NCI-H1105 (cell line): ENCODE measurements at places on chromosomes 4 and X.

GRCh38 chrX:124441971-124442590, 95.7 kb downstream of the SH2D1A start:
- DNase-seq, result no peak

DNA sequence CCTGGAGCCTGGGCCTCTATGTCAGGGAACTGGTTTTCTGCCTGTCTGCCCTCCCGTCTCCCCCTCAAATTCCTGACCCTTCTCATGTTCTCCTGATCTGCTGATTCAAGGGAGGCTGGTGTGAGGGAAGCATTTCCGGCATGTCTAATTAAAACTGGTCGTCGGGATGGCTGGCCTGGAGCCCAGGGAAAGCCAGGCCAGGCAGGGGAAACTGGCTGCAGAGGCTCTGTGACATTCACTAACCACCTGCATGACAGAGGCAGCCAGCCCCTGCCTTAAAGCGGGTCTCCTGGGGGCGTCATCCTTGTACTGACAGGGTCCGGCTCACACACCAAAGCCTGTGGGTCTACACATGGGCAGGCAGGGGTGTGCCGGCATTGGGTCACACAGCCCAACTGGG, 35.2 kb downstream of the ABLIM2 start:
- DNase-seq, result no peak

- DNase-seq, result no peak
These were observed 13.5 kb upstream of the FGG start for GRCh38 chr4:154625971-154626370.

- no peak for DNase-seq
These were observed 473.1 kb upstream of the ATOH1 start for GRCh38 chr4:93355411-93355810.

DNA sequence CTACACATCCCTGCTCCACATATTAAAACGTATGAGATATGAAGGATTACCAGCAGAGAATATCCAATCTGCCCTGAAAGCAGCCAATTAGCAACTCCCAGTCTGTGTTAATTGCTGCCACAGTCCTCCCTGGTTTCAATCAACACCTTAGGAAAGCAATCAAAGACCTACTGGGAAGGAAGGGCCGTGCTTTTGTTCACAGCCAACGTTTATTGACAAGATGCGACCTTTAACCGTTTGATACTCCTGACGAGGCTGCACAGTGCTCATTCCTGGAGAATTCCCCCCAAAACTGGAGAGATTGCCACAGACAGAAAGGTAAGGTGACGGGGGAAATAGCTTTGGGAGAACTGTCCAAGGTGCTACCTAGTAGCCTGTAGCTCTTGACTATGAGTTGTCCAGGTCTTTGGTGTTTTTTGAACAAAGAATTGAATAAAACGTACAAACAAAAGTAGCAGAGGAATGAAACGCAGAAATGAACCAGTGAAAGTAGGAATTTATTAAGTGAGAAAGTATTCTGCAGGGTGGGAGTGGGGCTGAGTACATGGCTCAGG, 596.5 kb downstream of the NLGN4X start:
- DNase-seq, result no peak

- DNase-seq, result no peak
These were observed 159.7 kb downstream of the NSUN7 start for GRCh38 chr4:40909363-40909876.

DNA sequence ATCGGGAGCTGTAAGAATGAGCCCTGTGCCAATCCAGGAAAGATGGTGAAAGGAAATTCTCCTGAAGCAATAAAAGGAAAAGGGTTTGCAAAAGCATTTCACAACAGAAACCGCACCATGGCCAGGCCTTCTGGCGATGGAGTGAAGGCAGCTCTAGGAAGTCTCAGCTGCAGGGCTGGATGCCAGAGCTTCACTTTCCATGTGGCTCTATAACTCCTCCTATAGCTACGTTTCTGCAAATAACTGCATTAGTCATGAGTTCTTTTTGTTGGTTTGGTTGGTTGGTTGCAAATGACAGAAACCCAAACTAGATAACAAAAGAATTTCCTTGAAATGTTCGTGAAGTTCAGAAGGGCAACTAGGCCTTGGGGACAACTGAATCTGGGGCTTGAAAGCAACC, 84.6 kb downstream of the RELL1 start:
- no peak for DNase-seq

- peak; percentile 48 for DNase-seq
These were observed 156.3 kb upstream of the RAI2 start for GRCh38 chrX:18017411-18017810.

- DNase-seq, result no peak
These were observed 14.8 kb downstream of the ADGRA3 start for GRCh38 chr4:22500831-22501714.

DNA sequence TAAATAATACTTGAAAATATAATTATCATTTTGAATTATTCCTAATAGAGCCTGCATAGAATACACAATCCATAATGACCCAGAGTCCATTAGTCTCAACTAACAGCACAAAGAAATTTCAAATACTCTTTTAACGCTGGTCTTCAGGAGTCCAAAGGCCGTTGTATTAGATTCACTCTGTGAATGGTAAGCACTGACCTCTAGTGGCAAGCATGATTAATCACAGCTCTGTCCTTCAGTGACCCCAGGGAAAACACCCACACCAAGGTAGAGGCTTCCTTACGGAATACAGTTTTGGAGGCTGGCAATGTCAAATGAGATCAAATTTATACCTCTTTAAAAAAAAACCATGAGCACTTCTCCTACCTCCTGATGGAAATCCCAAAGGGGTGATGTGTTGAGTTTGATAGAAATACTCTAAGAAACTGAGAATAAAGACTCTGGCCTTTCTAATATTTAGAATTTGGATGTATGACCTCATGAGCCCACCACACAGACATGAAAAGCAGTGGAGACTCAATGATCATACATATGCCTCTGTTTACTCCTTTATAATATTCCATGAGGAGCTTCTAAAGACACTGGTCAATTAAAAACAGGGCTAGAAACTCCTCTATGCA, 147.2 kb upstream of the DKK2 start:
- peak; percentile 30 for DNase-seq

- DNase-seq, result no peak
These were observed 128.0 kb downstream of the C4orf33 start for GRCh38 chr4:129223945-129224344.

DNA sequence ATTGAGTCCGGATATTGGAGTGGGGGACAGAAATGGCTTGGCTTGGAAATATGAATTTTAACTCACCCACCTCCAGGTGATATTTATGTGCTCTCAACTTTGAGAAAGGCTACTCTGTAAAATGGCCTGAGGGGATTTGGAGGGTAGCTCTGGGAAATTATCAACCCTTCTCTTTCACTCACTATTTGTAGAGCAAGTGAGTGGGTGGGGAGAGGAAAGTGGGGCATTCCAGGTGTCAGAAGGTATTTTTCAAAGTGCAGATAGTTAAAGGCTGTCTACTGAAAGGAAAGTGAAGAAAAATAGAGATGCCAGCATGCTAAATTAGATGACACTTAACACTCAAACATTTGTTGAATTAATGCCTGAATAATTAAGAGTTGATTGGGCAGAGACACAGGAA, 44.1 kb downstream of the TMEM164 start:
- DNase-seq, result no peak

DNA sequence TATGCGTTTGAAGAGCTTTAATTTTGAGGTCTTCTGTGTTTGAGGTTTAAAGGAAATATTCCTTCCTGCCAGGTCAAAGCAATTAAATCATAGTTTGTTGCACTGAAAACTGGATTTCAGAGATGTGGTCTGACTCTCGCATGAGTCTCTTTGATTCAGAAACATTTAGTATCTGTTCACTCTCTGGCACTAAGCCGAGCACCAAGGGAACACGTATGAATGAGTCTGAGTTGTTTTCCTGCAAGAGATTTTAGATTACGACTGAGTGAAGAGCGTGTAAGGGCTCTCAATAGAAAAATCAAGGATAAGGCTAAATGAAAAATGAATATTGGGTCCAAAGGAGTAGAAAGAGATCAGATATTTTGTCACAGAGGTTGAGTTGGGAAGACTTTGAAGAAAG, 875.4 kb upstream of the PRKX start:
- no peak for DNase-seq

- DNase-seq, result no peak
These were observed 113.8 kb upstream of the FAM9B start for GRCh38 chrX:9147726-9148125.

GRCh38 chr4:185205697-185206342, 2.0 kb upstream of the CFAP97 start:
- no peak for DNase-seq

DNA sequence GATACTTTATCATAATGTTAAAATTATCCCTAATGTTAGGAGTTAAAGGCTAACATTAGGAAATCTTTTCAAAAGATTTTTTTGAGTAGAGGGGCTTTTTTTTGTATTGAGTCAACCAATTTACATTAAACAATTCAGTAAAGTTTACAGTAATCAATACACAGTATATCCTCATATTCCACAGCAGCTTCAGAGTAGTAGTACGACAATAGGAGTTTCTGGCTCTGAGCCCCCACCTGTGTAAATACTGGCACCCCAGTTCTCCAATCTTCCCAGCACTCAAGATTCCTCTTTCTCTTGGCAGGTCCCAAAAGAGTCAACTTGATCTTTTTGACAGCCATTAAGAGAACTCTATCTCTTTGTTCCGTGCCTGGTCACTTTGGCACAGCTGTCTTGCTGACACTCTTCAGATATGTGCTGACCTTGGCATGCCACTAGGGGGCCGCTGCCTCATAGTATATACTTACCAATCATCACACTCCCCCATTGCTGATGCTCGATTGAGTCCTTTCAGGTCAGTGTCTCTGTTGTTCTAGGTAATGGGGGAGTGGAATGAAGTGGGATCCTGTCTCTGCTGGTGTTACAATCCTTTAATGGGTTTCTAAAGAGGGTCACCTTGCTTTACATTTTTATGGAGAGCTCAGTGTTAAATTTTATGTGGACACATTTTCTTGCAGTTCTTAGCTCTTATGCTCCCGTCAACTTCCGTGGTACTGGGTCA, 19.5 kb upstream of the CCNI start:
- DNase-seq, result peak; percentile 29

DNA sequence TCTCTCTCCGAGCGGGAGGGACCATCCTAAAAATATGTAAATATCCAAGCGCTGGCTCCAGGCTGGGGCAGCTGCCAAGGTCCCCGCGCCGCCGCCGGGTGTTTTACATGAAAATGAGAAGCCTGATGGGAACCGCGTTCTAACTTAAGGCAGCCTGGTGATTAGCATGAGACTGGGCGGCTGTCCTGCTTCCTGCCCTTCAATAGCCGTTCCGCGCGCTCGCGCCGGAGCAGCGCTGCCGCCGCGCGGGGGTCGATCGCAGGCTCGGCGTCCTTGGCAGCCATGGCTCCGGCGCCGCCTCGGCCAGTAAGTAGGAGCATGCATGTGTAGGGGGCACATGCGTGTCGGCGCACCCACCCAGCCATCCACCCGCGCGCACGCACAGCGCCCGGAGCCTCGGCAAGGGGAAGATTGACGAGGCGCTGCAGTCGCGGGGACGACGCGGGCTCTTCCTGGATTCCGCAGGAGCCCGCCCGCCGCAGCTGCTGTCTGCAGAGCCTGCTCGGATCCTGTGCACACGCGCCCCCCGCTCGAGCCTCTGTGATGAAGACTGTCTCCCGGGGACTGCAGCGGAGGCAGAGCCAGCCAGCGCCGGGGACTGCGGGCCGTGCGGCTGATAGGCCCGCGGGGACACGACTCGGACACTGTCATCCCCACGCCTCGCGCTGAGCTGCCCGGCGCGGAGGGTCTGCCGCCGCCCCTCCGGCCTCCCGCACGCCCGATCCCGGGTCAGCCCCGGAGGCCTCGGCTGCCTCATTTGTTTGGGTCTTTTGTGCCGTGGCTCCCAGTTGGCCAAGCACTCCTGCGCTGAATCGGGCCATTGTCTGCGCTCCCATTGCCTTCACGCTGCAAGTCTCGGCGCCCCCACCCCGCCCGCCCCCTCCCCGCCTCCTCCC, 734 bp downstream of the STOX2 start:
- DNase-seq, result no peak

GRCh38 chr4:129144755-129145206, 48.8 kb downstream of the C4orf33 start:
- DNase-seq, result no peak

GRCh38 chr4:90074322-90074886, 52.8 kb upstream of the CCSER1 start:
- DNase-seq, result no peak

DNA sequence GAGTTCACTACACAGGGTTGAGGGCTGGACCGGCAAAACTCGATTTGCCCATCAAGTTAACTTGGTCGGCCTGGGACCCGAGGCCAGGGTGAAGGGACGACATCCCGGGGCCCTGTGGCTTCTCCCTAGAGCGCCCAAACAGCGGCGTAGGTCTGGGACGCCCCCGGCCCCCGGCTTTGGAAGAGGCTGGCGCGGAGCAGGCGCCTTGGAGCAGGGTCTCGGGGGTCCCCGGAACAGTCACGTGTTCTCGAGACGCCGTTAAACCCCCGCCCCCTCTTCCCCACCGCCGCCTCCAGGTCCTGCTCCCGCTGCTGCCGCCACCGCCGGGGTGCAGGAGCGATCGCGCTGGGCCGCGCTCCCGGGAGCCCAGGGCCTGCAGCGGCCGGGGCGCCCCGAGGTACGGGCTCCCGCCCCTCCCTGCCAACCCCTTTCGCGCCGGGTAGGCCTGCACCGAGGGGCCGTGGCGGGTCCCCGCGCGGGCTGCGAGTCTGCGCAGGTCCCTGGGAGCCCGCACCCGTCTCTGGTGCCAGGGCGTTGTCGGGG, at the start of gene NPY5R:
Gene NPY5R, plus strand, starts transcription at position 289 of the 543 bp plus-strand sequence. CDS start 6,382 bp downstream, outside the sequence.
- no peak for DNase-seq

DNA sequence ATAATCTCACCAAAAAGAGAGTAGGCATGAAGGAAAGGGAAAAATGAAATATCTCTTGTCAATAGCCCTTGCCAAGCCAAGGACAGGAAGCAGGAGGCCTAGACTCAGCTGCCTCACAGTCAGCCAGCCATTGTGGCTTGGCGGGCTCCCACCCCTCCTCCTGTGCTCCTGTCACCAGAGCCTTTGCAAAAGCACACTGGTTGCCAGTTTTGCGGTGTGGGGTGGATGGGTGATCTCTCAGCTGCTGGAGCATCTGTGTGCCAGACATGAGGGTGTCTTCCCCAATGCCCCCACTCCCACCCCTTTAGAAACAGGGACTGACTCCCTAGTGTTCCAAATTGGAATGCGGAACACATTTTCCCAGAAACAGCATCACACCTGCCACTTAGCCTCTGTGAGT, 26.1 kb downstream of the ARHGEF6 start:
- peak; percentile 33 for DNase-seq

GRCh38 chrX:4622486-4623167, 909.2 kb upstream of the PRKX start:
- no peak for DNase-seq

DNA sequence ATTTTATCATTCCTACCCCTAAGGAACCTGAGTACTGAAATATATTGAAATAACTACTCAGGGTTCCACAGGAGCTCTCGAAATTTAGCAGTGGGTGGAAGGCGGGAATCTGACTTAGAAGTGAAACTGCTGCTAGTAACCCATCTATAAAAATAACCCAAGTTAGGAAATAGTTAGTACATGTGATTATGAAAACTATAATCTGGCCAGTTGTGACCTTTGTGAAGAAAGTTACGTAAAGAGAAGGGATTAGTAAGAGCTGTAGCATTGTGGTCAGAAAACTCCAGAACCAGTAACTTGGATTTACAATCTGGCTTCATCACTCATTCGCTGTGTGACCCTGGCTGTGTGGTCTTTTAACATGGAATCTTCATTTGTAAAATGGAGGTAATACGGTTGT, 175.5 kb downstream of the RAPGEF2 start:
- no peak for DNase-seq
